Esophagus squamous epithelium (tissue), 5 donors: ENCODE measurements at places on chromosomes 12 and 14.

- no peak for DNase-seq
These were observed 4.2 kb downstream of the ERO1A start for GRCh38 chr14:52690983-52691760.

GRCh38 chr12:14691560-14691959 lies 4.8 kb downstream of the GUCY2C start:
- DNase-seq = peak; percentile 2

- DNase-seq = no peak
These were observed 3.7 kb downstream of the SUSD6 start for GRCh38 chr14:69615121-69615495.

DNA sequence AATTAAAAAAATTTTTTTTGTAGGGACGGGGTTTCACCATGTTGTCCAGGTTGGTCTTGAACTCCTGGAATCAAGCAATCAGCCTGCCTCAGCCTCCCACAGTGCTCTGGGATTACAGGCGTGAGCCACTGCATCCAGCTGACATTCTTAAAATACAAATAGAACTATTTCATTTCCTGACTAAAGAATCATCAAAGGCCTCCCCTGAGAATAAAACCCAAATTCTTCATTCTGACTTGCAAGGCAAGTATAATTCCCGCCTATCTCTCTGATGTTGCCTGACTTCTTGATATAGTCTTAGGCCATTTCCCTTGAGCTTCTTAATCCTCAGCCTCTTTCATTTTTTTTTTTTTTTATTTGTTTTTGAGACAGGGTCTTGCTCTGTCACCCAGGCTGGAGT lies 4.4 kb upstream of the BICD1 start:
- no peak for DNase-seq

DNA sequence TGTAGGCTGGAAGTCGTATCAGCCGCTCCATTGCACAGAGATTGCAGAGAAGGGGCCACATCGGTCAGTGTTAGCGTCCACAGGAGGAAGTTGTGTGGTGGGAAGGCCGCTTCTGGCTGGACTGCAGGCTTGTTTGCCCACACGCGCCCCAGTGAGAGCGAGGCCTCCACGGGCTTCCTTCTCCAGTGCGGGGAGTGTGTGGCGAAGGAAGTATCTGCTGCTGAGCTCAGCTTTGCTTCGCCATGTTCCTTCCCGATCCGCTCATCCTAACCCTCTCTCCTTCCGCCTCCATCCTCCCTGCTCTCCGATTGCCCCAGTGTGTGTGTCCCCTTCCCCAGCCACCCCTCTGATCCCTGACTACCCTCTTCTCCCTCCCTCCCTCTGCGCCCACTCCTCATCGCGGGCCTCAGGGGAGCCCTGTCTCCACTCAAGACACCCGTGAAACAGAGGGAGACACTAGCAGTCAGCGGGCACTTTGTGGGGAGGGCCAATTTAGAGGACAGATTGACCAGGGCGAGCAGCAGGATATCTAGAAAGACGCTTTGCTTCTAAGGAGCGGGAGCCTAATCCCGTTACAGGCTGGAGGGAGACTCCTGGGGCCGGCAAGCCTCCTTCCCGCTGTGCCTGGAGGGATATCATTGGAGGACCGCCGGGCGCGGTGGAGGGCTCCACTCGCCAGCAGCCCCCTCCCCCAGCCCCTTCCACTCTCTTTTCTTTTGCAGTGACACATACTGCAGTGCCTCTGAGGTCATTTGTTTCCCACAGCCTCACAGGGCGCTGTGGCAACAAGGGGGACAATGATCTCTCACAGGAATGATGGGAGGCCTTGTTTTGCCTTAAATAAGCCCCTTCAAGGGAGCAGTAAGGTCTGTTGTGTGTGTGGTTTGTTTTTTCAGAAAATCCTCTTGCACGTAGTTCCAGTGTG lies 428.8 kb downstream of the ZFP36L1 start:
- no peak for DNase-seq

GRCh38 chr12:76871742-76872141 lies 7.1 kb downstream of the CSRP2 start:
- DNase-seq = no peak

DNA sequence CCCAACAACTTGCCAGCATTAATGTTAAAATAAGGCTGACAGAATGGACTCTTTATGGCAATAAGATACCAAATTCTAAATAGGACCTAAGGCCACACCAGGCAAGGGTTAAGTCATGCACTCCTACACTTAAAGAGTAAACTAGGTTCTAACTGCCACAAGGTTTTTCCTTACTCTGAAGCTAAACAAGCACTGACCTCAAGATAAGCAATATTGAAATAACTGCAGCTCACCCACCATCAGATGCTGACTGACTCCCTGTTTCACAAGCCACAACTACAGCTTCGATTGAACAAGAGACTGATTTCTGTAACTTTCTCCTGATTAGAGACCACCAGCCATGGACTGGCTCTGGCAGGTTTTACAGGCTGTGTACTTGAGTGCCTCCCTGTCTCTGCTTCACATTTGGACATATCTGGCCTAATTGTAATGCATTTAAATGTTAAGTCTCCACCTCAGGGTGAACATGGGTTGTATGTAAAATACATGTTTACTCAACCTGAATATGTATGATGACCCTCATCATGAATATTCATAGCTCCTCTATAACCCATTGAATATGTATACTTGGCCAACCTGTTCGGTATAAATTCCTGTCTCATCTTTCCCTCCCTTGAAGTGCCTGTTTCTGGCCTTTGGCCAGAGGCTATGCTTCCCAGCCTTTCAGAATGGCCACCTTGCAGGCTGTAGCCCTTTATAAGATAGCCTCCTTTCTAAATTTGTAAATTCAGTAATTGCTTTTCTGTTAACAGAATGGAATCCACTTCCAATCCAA lies 70.5 kb upstream of the DAAM1 start:
- no peak for DNase-seq

- DNase-seq = no peak
These were observed 6.6 kb upstream of the PLEK2 start for GRCh38 chr14:67418401-67419191.

DNA sequence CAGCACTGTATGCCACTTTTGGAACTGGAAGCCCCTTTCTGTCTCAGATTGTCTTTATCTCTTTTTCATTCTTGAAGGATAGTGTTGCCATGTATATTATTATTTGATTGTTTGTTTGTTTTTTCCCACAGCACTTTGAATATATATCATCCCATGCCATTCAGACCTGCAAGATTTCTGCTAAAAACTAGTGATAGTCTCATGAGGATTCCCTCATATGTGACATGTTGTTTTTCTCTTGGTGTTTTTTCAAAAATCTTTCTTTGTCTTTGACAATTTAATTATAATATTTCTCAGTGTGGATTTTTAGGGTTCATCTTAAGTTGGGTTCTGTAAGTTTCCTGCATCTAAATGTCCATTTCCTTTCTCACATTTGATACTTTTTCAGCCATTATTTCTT lies 36.8 kb upstream of the SCAF11 start:
- no peak for DNase-seq

DNA sequence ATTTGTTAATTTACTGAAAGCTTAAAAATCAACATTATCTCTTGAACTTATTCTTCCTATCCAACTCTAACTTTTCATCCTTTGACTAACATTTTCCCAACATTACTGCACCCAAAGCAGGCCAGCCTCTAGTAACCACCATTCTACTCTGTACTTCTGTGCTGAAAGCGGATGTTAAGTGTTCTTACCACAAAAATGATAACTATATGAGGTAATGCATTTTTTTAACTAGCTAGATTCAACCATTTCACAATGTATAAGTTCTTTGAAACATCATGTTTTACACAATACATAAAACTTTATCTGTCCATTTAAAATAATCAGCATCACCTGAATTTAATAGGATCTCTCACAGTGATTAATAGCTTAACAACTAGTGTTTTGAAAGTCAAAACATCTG lies 468.5 kb upstream of the MGAT4C start:
- no peak for DNase-seq

DNA sequence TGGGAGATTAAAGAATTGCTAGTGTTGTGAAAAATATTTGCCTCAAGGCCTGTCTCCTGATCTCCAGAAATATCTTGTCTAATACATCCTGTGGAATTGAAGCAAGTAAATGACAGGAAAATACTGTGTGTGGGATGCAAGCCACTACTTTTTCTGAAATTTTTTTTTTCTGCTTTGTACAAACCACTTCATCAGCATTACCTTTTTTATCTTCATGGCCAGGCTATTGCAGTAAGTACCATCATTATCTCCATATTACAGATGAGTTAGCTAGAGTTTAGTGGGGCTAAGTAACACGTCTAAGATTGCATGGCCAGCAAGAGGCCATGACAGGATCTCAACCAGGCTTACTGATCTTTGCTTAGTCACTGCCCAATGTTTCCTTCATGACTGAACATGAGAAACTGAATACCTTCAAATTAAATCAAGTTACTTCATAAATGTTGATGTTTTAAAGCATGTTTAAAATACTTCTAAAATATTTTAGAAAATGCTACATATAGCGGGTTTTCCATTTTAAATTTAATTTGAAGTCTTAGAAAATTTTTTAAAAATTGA lies 273.7 kb downstream of the SLC6A15 start:
- no peak for DNase-seq
